ENCODE measurements at places on chromosomes 12 and 14. TPM values are rescaled to one million over a fixed set of nuclear protein-coding genes. Genes with fewer than 3 reads are reported as not detected.

Gene IQSEC3
- total RNA-seq: 3.6 TPM

DNA sequence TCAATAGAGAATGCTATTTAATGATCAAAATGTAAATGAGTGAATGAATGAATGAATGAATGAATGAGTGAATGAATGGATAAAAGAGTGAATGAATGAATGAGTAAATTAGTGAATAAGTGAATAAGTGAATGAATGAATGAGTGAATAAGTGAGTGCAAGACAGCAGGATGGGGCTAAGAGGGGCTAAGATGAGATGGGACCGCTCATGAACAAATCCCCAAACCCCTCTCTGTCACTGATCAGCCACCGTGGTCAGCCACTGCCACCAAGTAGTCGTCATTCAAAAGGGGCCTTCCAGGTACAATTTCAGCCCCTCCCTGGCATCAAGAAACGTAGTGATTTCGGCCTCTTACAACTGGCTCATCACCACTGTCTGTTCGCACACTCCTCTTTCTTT is 79.2 kb downstream of the BCL11B start:
- no peak for DNase-seq

DNA sequence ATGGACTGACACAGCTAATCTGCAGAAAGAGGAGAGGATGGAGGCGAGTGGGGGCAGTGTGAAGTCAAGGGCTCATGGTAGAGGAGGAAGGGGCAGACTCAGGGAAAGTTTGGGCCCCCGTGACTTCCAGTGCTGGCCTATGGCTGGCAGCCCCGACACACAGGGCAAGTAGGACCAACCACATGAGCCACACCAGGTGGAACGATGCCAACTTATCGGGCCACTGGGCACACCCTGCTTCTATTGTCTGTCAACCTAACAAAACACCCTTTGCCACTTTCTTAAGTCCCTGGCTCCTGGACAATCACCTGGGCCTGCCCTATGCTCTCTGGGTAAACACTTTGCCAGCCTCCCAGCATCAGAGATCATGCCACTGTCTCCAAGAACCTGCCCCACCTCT is 65.2 kb upstream of the PSMC1 start:
- DNase-seq: no peak

- DNase-seq: no peak
These were observed 2.1 kb upstream of the PLEK2 start for GRCh38 chr14:67413806-67414769.

Gene RNASE1
- total RNA-seq: 256 TPM

DNA sequence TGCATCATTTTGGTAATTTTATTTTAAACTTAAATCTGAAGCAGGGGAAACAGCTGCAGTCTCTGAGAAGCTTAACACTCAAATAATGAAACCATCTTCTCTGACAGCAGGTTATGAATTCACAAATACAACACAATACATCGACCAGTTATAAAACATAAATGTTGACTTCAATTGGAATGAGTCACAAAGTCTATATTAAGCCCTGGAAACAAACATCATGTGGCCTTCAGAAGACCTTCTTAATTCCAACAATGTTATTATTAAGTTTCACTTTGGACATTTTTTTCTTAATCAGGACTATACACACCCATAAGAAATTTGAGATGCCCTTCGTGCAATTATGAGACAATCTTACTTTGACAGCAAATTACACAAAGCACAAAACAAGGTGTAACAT is 68.9 kb downstream of the CEP128 start:
- no peak for DNase-seq

DNA sequence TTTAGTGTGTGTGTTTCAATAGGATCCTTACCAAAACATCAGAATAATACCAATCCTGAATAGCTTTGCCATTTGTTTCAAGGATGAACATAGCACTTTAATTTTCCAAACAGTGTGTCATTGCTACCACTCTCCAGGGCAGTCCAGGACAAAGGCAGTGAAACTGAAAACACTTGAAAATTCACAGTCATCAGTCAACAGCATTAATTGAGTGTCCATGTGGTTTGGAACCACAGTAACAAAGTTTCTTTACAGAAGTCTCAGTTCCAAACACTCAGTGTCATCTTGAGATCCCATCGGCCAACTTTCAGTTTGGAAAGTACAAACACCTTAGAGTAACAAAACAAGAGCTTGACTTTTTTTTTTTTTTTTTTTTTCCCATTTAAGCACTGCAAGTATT is 228.4 kb upstream of the SOX5 start:
- no peak for DNase-seq

Gene IL25
- total RNA-seq: not detected

All from right cardiac atrium (tissue), 5 donors.